ENCODE measurements at places on chromosomes 11 and 22. TPM values are rescaled to one million over a fixed set of nuclear protein-coding genes. Genes with fewer than 3 reads are reported as not detected.
A peak's percentile ranks its signal among the peaks of the same experiment; 100 is the strongest.

DNA sequence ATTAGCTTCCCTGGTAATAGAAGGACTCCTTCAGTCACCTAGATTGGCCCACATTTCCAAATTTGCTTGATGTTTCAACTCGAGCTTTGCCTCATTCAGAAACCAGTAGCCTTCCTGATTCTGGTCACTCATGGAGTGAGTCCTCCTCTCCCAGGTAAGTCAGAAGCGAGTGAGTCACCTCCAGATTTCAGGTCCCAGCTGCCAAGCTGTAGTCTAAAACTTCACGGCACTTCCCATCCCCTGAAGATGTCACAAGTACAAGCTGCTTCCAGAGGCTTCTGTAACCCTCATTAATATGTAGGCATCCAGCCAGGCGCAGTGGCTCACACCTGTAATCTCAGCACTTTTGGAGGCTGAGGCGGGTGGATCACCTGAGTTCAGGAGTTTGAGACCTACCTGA, 23.5 kb downstream of the ARHGAP8 start:
- peaks cover 8% of the 10 kb centered on the region for H3K4me1 ChIP-seq
- no peak overlapping the region for H3K27ac ChIP-seq
- H3K4me3 ChIP-seq: no peak overlapping the region
- H3K27me3 ChIP-seq: no peaks in the 10 kb centered on the region

GRCh38 chr22:21694795-21695429, 29.1 kb downstream of the PPIL2 start:
- H3K27ac ChIP-seq: no peak overlapping the region
- no peaks in the 10 kb centered on the region for H3K36me3 ChIP-seq
- DNase-seq: no peak
- H3K4me1 ChIP-seq: no peaks in the 10 kb centered on the region
- H3K27me3 ChIP-seq: no peaks in the 10 kb centered on the region

DNA sequence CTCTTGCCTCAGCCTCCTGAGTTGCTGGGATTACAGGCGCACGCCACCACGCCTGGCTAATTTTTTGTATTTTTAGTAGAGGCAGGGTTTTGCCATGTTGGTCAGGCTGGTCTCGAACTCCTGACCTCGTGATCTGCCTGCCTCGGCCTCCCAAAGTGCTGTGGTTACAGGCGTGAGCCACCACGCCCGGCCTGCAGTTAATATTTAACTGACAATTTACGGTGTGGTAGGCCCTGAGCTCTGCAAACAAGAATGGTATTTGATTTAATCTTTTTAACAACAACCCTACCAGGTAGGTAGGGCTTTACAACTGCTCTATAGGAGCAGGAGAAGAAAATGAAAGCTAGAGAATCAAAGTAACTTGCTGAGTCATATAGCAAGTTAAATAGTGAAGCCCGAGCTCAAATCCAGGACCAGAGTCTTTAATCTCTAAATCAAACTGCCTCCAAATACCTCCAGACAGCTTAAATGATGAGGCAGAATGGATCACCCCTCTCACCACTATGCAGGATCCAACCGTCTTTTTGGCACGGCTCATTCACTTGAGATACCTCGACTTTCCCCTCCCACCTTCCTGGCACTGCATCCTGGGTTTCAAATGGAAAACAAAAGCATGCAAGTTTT, 9.4 kb downstream of the UEVLD start:
- H3K4me3 ChIP-seq: no peak overlapping the region
- H3K36me3 ChIP-seq: no peaks in the 10 kb centered on the region
- H3K27me3 ChIP-seq: no peaks in the 10 kb centered on the region
- DNase-seq: no peak
- no peak overlapping the region for H3K27ac ChIP-seq

GRCh38 chr11:75262436-75262835, 21.9 kb downstream of the TPBGL start:
- H3K27ac ChIP-seq: no peak overlapping the region
- no peak for DNase-seq
- no peak overlapping the region for H3K4me3 ChIP-seq
- no peaks in the 10 kb centered on the region for H3K36me3 ChIP-seq

GRCh38 chr11:117465236-117465997, 137.8 kb downstream of the CEP164 start:
- H3K4me3 ChIP-seq: no peak overlapping the region
- H3K27me3 ChIP-seq: no peaks in the 10 kb centered on the region

GRCh38 chr11:134533511-134533910, 121.5 kb upstream of the B3GAT1 start:
- no peaks in the 10 kb centered on the region for H3K36me3 ChIP-seq
- peaks cover 26% of the 10 kb centered on the region for H3K4me1 ChIP-seq
- no peak overlapping the region for H3K4me3 ChIP-seq
- no peak for DNase-seq
- H3K27ac ChIP-seq: no peak overlapping the region

BTBD18 gene
- not detected for total RNA-seq

DNA sequence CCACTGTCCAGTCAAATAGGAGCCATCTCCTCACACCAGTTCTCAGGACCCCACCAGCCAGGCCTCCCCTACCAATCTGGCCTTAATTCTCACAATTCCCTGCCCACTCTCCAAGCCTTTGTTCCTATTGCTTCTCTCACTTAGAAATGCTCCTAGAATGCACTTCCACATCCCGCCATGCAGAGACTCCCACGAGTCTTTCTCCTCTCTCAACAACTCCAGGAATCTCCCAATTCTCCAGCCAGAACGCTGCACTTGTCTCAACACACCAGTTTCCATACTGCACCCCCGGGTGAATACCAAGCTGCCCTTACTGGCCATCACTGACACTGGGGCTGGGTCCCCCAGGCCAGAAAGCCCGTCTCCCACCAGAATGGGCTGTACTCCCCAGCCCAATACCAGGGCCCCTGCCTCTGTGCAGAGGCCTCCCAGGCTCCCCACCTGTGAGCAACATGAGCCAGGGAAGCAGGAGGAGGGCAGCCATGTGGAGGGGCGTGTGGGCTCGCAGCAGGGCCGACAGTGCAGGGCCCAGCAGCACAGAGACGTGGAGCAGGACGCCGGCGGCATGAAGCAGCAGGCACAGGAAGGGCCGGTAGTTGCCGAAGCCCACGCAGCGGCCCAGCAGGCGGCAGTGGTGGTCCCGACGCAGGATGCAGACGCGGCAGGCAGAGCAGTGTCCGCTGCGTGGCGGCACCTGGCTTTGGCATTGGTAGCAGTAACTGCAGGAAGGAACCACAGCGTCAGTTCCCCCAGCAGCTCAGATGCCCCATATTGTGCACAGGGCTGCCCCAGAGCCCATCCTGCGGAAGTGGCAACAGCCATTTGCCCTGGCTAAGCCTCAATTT, 2.4 kb downstream of the ZDHHC24 start:
- peak; percentile 52 for DNase-seq
- H3K27me3 ChIP-seq: no peaks in the 10 kb centered on the region
- no peaks in the 10 kb centered on the region for H3K36me3 ChIP-seq
- H3K4me3 ChIP-seq: no peak overlapping the region
- no peak overlapping the region for H3K27ac ChIP-seq
- H3K4me1 ChIP-seq: peaks cover 26% of the 10 kb centered on the region

DNA sequence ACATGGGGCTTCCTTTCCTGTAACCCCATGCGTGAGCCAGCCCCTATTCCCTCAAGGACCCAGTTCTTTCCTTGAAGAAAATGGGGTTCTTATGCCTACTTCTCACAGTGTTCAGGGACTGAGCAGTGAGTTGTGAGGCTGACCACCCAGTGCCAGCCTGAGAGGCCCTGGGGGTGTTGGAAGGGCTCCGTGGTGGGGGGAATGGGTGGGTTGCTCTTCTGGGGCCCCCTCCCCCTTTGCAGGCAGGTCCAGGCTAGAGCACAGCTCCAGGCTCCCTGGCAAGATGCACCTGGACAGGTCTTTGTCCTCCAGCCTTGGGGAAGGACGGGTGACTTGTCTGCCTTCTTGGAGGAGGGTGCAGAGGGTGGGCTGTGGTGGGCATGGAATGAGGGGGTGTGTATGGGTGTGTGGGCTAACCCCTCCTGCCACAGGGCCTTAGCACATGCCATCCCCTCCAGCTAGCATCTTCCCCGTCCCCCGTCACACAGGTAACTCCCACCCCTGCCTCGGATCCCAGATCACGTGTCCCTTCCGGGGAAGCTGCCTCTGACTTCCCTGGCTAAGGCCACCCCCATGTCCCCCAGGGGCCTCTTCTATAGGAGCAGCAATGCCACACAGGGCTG, 64.6 kb downstream of the MYEOV start:
- no peaks in the 10 kb centered on the region for H3K27me3 ChIP-seq
- DNase-seq: no peak
- no peaks in the 10 kb centered on the region for H3K36me3 ChIP-seq
- H3K4me3 ChIP-seq: no peak overlapping the region
- H3K27ac ChIP-seq: no peak overlapping the region

DNA sequence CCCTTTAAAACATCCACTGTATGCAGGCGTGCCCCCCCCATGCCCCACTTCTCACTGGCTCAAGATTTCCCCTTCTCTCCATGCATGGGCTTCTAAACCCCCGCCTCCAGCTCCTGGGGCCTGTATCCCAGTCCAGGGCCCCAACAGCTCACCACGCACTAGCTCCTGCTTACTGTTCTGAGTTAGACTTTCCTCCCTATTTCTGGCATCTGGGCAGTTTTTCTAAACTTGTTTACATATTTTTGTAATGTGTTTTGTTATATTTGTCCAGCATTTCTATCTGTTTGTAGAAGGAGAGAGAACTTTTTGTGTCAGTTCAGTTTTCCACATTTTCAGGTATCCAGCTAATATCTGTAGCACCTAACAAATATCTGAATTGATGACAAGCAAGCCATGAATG, 178.5 kb downstream of the SPON1 start:
- H3K4me1 ChIP-seq: no peaks in the 10 kb centered on the region
- H3K4me3 ChIP-seq: no peak overlapping the region
- no peaks in the 10 kb centered on the region for H3K27me3 ChIP-seq

APOBEC3B gene
- not detected for total RNA-seq

SLC5A4 gene
- total RNA-seq: 0.06 TPM

DNA sequence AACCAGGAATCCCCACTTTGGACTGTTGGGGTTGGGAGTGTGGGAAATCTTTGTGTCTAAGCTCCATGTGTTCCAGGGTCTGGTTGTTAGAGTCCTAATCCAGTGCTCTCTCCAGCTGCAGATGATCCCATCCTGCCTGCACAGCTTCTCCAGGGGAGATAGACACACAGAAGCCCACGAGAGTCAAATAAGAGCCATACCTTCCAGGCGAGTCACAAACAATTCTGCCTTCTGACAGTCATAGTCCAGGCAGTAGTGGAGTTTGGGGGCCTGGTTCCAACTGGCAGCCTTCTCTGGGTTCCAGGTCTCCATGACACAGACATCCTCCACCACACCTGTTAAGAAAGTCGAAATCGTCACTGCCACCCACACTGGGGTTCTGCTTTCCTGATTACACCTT, 32.1 kb downstream of the SYT13 start:
- no peak overlapping the region for H3K4me3 ChIP-seq
- H3K27me3 ChIP-seq: no peaks in the 10 kb centered on the region
- no peak for DNase-seq
- H3K36me3 ChIP-seq: no peaks in the 10 kb centered on the region
- peaks cover 3% of the 10 kb centered on the region for H3K4me1 ChIP-seq

DNA sequence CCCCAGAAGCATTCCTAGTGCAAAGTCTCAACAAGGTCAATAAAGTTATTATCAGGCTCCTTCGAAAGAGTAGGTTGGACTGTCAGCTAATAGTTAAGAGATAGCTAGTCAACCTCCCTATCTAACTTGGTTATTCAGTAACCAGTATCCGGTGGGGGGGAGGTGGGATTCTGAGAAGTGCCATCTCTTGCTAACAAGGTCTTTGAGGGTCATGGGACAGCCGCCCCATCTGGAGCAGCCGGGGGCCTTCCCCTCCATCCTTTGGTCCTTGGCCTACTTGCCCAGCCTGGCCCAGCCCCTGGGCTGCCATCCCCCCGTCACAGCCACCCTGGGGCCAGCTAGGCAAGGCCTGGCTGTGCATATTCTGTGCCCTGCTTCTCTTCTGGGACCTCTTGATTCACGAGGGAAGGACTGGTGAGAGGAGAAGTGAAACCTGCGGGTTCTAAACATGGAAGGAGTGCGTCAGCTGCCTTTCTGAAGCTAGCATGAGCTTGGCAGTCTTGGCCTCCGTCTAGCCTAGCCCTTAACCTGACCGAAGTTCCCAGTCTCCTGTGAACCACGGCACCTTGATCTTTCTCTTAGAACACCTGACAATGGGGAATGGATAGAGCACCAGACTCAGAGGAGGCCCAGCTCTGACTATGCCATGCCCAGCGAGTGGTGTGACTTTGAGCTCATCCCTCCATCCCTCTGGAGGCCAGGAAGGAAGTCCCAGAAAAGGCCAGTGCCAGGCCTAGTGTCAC, 9.3 kb downstream of the SLC37A2 start:
- DNase-seq: no peak
- no peaks in the 10 kb centered on the region for H3K36me3 ChIP-seq
- H3K27ac ChIP-seq: no peak overlapping the region
- H3K4me3 ChIP-seq: no peak overlapping the region
- peaks cover 7% of the 10 kb centered on the region for H3K4me1 ChIP-seq
- no peaks in the 10 kb centered on the region for H3K27me3 ChIP-seq

IFITM10 gene
- total RNA-seq: not detected

DNA sequence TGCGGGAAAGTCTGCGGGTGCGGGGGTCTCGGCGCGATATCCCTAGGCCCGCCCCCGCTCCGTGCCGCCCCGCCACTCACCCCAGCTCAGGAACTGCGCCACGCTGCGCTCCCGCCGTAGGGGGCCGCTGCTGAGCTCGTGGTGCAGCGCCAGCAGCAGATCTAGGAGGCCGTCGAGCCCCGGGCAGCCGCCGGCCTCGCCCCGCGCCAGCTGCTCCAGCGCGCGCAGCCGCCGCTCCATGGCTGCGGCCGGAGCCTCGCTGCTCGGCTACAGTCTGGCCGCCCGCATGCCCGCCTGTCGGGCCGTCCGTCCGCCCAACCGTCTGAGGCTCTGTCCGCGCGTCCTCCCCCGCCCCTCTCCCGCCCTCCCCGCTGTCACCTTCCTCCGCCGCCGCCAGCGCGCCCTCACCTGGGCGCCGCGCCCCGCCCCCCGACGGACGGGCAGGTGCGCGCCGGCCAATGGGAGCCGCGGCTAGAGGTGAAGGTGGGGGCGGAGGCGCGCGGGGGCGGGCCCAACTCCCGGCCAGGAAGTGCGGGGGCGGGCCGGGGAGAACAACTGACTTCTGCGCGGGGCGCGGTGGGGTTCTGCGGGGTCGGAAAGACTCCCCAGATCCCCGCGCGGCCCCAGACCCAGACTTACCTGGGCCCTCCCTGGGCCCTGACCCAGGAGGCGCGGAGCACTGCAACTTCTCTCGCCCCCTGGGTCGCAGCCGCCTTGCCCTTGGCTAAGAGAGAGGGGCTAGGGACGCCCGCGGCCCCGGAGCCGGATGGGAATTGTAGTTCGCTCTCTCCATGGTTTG, at the start of gene CDC42BPG:
Gene CDC42BPG, minus strand, starts transcription at position 324 of the 799 bp plus-strand sequence. Its CDS starts 84 bp downstream, at position 240.
- H3K27me3 ChIP-seq: peaks cover 14% of the 10 kb centered on the region
- peaks cover 24% of the 10 kb centered on the region for H3K4me1 ChIP-seq
- H3K27ac ChIP-seq: no peak within 1 kb of the TSS
- H3K4me3 ChIP-seq: peak within 1 kb of the TSS; percentile 67
- DNase-seq: peak; percentile 82

- no peak overlapping the region for H3K27ac ChIP-seq
- peaks cover 10% of the 10 kb centered on the region for H3K4me1 ChIP-seq
- no peak for DNase-seq
These were observed 38.2 kb upstream of the ALX4 start for GRCh38 chr11:44348114-44348513.

RRP7A gene
- total RNA-seq: 31.9 TPM

SMTNL1 gene
- total RNA-seq: 0.28 TPM

- H3K27ac ChIP-seq: no peak overlapping the region
- H3K4me3 ChIP-seq: no peak overlapping the region
- DNase-seq: no peak
- no peaks in the 10 kb centered on the region for H3K4me1 ChIP-seq
These were observed 102.1 kb downstream of the ARHGAP32 start for GRCh38 chr11:129090056-129090455.

GRCh38 chr11:66032957-66033735, 6.9 kb upstream of the CATSPER1 start:
- no peak overlapping the region for H3K27ac ChIP-seq
- H3K27me3 ChIP-seq: no peaks in the 10 kb centered on the region
- DNase-seq: no peak
- H3K4me3 ChIP-seq: no peak overlapping the region

PKP3 gene
- total RNA-seq: 8.5 TPM

All from neural progenitor cell (in vitro differentiated cells).